ENCODE measurements at places on chromosomes 5 and 9. TPM values are rescaled to one million over a fixed set of nuclear protein-coding genes. Genes with fewer than 3 reads are reported as not detected.

ANKRD55 gene
- polyA plus RNA-seq: not detected

RXFP3 gene
- polyA plus RNA-seq: not detected

RELL2 gene
- 0.23 TPM for polyA plus RNA-seq

SEMA5A gene
- 42.6 TPM for polyA plus RNA-seq

QRFP gene
- polyA plus RNA-seq: 0.46 TPM

MSX2 gene
- polyA plus RNA-seq: 0.69 TPM

PHF24 gene
- polyA plus RNA-seq: 0.24 TPM

Measured in muscle of back (tissue), 13 donors.